ENCODE measurements at places on chromosomes 3 and 15. TPM values are rescaled to one million over a fixed set of nuclear protein-coding genes. Genes with fewer than 3 reads are reported as not detected.

The SCN11A gene
- 0.11 TPM for total RNA-seq

The IL17RD gene
- not detected for total RNA-seq

GRCh38 chr3:133593243-133593642 lies 19.8 kb downstream of the CDV3 start:
- DNase-seq = no peak
- no peak overlapping the region for H3K4me3 ChIP-seq
- H3K27ac ChIP-seq = no peak overlapping the region
- H3K36me3 ChIP-seq = peaks cover 23% of the 10 kb centered on the region
- no peaks in the 10 kb centered on the region for H3K27me3 ChIP-seq
- peaks cover 17% of the 10 kb centered on the region for H3K4me1 ChIP-seq

- no peak overlapping the region for H3K4me3 ChIP-seq
- no peaks in the 10 kb centered on the region for H3K27me3 ChIP-seq
- H3K27ac ChIP-seq = no peak overlapping the region
Observed at GRCh38 chr3:78988324-78988723, 779.5 kb downstream of the ROBO1 start.

The TMC3 gene
- not detected for total RNA-seq

DNA sequence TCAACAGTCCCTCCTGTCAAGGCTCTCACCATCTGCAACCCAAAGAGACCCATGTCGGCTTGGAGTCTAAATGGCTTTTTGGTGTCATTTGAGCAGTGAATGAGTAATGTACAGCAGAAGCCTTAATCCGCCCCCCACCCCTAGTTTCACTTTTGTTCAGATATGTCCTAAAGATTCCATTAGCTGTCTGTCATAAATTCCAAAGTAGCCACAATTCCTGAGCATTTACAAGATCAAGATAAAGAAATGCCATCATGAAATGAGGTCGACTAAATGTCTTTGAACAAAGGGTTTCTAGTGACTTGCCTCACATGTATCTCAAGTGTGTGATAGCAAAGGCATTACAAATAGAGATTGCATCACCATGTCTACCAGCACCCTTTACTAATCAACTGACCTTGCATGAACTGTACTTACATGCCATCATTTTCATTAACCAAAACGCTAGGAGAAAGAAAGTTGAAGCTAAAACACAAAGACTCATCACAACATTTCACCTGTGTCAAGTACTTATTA lies 123.8 kb upstream of the PHLDB2 start:
- H3K27me3 ChIP-seq = no peaks in the 10 kb centered on the region
- H3K4me3 ChIP-seq = no peak overlapping the region
- H3K4me1 ChIP-seq = peaks cover 17% of the 10 kb centered on the region
- H3K27ac ChIP-seq = peak overlapping the region; percentile 17
- DNase-seq = no peak

DNA sequence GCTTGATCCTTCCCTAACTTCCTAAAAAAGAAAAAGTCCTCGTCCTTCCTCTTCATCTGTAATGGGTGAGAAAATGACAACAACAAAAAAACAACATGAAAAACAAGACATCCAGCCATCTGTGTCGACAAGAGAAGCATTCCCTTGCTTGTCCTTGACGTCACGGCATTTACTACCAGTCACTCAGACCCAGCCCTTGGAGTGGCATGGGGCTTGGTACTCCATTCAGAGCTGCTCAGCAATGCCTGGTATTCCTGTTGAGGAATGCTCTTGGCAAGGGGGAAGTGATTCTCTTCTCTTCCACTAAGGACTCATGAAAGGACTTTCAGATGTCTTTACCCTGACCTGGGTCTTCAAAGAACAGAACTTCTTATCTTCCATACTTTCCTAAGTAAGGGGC lies 339.7 kb upstream of the RASGRP1 start:
- H3K36me3 ChIP-seq = no peaks in the 10 kb centered on the region
- peaks cover 16% of the 10 kb centered on the region for H3K27me3 ChIP-seq
- no peak for DNase-seq
- no peaks in the 10 kb centered on the region for H3K4me1 ChIP-seq
- H3K4me3 ChIP-seq = no peak overlapping the region
- no peak overlapping the region for H3K27ac ChIP-seq

The CPNE4 gene
- not detected for total RNA-seq

DNA sequence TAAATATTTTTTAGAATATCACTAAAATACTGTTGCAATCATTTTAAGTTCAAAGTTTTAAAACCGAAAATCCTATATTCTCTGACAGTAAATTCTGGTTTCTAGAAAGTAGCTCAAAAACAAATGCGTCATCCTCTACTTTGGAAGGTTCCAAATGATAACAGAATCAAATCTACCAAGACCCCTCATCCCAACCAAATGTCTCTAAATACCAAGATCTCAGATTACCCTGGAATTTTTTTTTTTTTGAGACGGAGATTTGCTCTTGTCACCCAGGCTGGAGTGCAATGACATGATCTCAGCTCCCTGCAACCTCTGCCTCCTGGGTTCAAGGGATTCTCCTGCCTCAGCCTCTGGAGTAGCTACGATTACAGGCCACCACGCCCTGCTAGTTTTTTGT lies 16.8 kb downstream of the TBL1XR1 start:
- no peak overlapping the region for H3K4me3 ChIP-seq
- peaks cover 34% of the 10 kb centered on the region for H3K36me3 ChIP-seq
- no peak overlapping the region for H3K27ac ChIP-seq
- DNase-seq = no peak
- H3K27me3 ChIP-seq = no peaks in the 10 kb centered on the region

DNA sequence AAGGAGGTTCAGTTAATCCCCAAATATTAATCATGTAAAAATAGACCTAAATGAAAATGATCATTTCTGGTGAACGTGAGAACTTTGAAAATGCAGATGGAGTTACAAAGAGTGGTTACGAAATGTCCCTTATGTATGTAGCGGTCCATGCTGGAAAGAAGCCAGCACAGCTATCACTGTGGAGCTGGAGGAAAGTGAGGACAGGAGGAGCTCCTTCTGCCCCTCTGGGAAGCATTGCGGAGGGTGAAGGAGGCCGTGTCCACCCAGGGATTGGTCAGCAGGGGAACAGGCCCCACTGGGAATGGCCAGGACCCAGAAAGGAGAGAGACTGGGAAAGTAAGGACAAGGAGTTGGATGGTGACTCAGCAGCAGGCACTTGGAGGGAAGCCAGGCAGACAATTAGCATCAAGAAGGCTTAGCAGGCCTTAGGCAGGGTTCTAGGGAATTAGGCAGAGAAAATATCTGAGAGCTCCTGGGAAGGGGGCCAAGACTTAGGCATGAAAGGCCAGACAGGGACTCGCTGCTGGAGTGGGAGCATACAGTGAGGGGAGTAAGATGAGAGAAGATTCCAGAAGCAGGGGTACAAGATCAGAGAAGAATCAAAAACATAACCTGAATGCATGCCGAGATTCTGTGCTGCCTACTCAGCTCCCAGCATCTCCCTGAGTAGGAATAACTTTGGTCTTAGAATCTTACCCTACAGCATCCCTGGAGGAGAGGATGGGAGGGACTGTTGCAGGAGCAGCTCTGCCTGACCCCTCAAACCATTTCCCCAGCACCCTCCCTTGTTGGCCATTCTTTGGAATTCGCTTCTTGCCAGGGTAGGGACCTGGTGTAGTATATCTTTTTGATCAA lies 171.0 kb upstream of the UMPS start:
- no peaks in the 10 kb centered on the region for H3K36me3 ChIP-seq
- no peak for DNase-seq
- peaks cover 2% of the 10 kb centered on the region for H3K4me1 ChIP-seq
- H3K27ac ChIP-seq = no peak overlapping the region
- no peak overlapping the region for H3K4me3 ChIP-seq

- no peak overlapping the region for H3K27ac ChIP-seq
- H3K27me3 ChIP-seq = no peaks in the 10 kb centered on the region
- DNase-seq = no peak
- no peak overlapping the region for H3K4me3 ChIP-seq
Observed at GRCh38 chr3:178703268-178703975, 167.2 kb downstream of the KCNMB2 start.

GRCh38 chr3:171699601-171700000 lies 110.7 kb downstream of the PLD1 start:
- H3K27ac ChIP-seq = no peak overlapping the region
- H3K4me3 ChIP-seq = no peak overlapping the region
- no peak for DNase-seq
- no peaks in the 10 kb centered on the region for H3K36me3 ChIP-seq

The SH3GL3 gene
- total RNA-seq = not detected

The BFSP2 gene
- total RNA-seq = not detected

DNA sequence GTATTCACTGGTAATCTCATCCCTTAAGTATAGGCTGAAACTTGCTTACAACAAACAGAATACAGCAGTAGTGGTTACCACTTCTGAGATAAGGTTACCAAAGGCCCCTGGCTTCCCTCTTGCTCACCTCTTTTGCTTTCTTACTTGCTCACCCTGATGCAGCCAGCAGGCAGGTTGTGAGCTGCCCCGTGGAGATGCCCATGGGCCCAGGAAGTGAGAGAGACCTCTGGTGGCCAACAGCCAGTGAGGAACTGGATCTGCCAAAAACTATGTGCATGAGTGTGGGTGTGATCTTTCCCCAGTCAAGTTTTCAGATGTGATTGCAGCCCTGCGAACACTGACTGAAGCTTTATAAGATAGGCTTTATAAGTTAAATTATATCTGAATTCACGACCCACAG lies 48.7 kb downstream of the NMNAT3 start:
- H3K4me3 ChIP-seq = no peak overlapping the region
- no peak overlapping the region for H3K27ac ChIP-seq
- H3K36me3 ChIP-seq = no peaks in the 10 kb centered on the region

DNA sequence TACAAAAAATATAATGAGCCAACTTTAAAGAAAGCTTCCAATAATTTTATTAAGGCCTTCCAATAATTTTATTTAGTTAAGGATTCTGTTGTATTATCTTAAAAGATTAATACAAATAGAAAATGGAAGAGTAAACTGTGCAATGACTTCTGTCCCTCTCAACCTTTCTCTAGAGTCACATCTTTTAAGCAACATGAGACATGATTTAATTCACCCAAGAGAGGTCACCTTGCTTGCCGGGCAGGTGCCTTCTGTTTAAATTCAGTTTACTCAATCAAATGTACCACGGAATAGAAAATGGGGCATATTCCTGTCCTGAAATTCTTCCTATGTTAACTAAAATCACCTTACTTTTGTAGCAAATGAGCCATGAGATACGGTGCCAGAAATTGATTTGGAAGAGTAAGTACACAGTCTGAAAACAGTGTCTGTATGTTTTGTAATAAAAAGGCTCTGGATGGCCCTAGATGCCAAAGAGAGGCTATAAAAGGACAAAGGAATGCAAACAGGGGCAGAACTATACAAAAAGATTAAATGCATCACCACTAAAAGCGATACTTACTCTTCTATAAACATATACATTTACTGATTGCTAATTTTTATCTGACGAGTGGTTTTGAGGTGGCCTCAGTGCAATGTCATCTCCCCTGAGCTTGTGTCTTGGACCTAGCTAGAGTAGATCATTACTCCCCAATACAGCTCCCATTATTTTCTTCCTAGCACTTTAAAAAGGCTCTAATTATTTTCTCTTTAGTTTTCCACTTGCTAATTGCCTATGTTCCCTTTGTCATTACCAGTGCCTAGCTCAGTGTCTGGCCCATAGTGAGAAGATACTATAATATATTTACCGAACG lies 134.0 kb downstream of the FHIT start:
- H3K27me3 ChIP-seq = no peaks in the 10 kb centered on the region
- H3K4me3 ChIP-seq = no peak overlapping the region
- peaks cover 2% of the 10 kb centered on the region for H3K36me3 ChIP-seq
- no peak overlapping the region for H3K27ac ChIP-seq
